ENCODE measurements at places on chromosomes 5 and 9. TPM values are rescaled to one million over a fixed set of nuclear protein-coding genes. Genes with fewer than 3 reads are reported as not detected.

THBS4 gene
- total RNA-seq: 8.5 TPM

- DNase-seq: no peak
Observed at GRCh38 chr5:157744051-157745011, 819 bp downstream of the LSM11 start.

- DNase-seq: peak; percentile 70
Observed at GRCh38 chr9:2857564-2858198, 13.8 kb upstream of the PUM3 start.

DNA sequence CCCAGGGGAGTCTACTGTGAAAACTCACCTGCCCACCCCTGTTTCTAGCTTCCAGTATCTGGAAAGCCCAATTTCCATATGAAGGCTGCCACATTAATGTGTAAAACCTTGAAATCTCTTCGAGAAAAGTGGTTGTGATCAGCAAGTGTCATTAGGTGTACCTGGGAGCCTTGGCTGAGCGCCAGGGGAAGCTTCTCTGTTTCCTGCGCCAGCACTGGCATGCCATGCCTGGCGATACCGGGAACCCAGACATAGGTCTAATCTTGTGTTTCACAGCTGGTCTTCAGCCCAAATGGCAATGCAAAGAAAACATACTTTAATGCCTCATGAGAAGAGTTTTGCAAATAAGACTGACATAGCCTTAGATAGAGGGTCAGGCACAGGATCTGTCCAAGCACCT, 101.6 kb downstream of the TENT4A start:
- DNase-seq: no peak

DNA sequence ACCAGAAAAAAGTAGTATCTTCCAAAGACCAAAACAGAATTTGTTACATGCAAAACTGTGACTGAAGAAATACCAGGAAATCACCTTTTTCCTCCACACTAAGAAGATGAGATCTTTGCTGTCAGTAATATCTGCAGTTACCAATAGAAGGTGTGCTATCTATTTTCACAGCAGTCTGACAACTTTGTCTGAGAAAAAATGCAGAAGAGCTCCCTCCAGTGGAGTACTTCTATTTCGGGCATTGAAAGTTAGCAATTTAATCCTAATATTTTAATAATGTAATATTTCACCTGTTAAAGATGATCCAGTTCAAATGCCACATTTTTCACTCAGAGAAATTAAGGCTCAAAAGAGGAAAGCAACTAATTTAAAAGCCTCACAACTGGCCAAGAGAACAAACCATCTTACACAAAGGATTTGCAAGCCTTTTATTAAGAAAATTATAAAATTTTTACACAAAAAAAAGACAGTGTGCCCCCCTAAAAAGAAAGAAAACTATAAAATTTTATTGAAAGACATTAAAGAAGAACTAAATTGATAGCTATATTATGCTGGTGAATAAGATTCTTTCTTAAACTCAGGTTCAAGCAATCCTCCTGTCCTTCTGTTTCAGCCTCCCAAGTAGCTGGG, 50.6 kb downstream of the DEPDC1B start:
- no peak for DNase-seq

- DNase-seq: no peak
Observed at GRCh38 chr5:41637424-41637823, 127.0 kb upstream of the PLCXD3 start.

DNA sequence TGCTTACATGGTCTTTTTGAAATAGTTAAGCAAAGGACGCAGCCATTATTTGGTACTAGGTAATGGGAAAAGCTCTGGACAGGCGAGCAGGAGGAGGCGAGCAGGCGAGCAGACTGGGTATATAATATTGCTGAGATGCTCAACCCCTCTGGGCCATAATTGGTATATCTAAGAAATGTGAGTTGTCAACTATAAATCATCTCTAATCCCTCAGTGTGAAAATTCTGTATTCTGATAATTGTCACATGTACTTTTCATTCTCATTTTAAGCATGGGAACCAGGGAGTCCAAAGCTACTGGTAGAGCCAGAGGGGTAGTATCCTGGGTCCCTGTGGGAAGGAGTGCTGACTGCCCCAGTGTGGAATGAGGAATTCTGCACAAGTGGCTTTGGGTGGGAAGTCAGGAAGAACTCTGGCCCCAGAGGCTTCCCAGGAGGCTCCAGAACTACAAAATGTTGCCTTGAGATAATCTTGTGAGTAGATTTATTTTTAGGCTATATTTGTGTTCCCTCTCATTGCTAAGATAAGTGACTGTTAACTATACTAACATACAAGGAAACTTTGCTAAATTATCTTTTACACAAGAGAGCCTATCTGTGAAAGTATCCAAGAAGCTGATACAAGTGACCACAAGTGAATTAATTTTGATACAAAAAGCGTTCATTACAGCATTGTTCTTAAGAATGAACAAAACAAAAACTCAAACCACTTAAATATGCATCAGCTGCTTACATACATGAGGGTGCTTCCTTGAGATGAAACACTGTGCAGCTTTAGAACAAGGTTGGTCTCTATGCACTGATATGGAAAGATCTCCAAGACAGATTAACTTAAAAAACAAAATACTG, 70.5 kb upstream of the TNFAIP8 start:
- no peak for DNase-seq

GRCh38 chr9:75152416-75152815, 64.1 kb downstream of the OSTF1 start:
- DNase-seq: no peak

DNA sequence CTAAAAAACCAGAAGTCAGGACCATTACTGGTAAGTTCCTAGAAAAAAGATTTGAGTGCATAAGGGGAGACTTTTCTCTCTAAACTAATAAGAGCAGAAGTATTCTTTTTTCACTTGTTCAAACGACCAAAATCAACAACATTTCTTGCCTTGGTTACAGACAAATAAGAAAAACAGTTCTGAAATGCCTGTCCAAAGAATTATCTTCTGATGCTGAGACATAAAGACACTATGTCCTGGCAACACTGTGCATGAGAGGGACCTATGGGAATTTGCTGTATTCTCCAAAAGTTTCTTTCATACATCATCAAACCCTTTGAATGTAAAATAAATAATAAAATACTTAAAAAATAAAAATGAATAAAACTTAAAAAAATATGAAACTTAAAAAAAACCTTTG, 50.4 kb downstream of the ZNF474 start:
- DNase-seq: no peak

DNA sequence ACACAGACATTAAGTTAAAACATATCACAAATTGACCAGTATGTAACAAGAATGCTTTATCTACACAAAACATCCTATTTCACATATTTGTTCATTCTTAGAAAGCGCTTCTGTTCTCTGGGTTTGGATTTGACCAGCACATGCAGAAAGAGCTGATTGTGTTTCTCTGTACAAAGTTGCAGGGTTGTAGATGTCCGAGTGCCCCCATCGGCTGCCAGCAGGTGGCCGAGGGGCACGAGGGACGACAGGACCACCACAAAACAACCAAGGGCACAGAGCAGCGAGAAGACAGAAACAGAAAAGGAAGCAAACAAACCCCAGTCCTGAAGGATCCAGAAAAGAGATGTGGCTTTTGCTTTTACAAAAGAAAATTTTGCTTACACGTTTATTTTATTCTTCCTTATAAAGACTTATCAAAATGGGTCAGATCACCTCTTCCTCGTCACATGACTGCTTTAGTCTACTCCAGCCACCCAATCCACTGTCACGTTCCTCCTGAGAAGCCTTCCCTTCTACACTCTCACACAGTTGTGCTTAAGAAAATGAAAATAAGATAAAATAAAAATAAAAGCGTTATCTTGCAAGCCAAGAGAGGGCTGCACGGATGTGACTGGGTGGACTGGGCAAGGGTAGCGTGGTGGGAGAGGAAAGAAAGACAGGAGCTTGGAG, 9.5 kb downstream of the OTP start:
- DNase-seq: no peak

- no peak for DNase-seq
Observed at GRCh38 chr9:20084125-20084524, 295.3 kb upstream of the SLC24A2 start.

CHSY3 gene
- 2.5 TPM for total RNA-seq

DHFR gene
- total RNA-seq: 3.9 TPM

DNA sequence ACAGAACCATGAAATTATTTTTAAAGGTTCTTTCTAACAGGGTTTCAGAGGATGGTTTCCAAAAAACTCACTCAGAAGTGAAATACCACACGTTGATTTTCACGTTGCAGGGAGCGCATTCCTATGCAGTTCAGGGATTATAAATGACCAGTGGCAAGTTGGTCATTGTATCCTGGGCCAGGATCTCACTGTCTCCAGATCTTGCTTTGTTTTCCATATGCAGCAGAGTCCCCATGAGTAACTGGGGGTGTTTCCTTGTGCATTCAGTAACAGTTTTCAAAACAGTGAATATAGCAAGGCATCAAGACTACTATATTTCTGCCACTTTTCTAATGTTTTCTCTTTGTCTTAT, 1064.9 kb upstream of the DMAC1 start:
- DNase-seq: no peak

DNA sequence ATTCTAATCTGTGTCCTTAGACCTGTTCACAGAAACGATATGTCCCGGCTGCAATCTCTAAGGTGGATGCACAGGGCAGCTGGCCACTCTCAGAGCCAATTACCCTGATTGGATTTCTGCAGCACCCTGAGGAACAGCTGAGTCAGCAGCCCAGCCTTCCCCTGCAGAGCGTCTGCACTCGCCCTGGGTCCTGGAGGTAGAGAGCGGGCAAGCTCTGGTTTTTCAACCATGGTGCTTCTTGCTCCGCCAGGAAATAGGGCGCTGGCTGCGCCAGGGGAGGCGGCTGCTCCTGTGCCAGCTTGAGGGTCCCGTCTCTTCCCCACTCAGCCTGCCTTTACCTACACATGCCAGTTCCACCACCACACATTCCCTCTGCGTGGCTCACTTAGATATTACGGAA, 19.2 kb downstream of the NDUFS6 start:
- DNase-seq: no peak

KLF9 gene
- 74.1 TPM for total RNA-seq

GRCh38 chr5:63686938-63687337, 275.3 kb downstream of the HTR1A start:
- no peak for DNase-seq

DNA sequence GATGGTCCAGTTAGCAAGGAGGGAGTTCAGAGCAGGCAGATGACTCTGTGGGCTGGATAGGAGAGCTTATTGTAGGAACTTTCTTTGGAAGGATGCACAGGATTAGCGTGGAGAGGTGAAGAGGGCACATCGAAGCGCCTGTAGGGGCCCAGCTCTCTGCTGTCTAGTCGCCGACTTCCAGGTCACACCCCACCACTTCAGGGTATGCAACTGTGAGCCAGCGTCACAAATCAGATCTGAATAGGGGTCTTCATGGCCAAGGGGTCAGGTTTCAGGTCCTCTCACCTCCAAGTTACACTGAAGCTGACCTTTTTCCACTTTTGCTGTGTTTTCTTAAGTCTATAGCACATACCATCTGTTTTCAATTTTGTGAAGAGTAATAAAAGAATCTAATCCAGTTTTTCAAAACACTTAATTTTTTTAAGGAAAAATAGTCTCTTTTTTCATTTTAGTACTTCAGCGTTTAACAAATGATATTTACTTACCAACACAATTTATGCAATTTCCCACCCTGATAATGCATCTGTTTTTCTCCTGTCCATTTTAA, 364.2 kb upstream of the CLINT1 start:
- no peak for DNase-seq

DNA sequence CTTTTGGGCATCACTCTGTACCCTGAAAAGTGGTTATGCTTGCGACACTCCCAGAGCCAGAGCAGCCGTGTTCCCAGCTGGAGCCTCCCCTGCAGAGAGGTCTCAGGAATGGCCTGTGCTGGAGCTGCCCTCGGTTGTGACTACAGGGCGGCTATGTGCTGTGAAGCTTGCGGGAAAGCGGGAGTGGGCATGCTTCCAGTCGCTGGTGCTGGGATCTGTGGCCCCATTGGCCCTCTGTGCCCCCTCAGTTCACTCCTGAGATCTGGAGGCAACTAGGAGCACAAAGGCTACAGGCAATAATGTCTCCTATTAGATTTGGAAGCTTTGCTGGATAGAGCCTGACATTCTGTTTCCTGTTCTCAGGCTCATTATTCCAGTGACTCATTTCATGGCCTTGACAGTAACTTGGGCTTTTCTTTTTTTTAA, 56.9 kb downstream of the GPR107 start:
- DNase-seq: no peak

- no peak for DNase-seq
Observed at GRCh38 chr9:120263836-120264235, 316.1 kb downstream of the CDK5RAP2 start.

NTRK2 gene
- total RNA-seq: 30.1 TPM

INSL4 gene
- not detected for total RNA-seq

LCN12 gene
- total RNA-seq: 11.3 TPM

TLX3 gene
- not detected for total RNA-seq

DNA sequence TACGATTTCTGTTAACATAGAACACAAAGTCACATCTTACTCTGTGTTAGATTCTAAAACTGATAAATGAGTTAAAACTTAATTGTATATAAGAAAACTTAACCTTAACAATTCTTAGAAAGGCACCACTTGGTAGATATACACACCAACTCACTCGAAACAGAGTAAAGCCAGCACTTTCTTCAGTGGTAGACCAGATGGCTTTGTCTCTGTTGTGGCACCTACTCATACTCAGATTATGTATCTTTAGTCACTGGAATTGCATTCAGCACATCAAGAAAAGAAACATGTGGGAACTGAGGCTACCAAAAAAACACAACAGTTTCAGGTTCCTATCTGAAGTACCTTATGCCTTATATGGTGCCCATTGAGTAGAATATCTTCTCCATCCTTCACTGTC, 192.5 kb downstream of the ZNF608 start:
- no peak for DNase-seq

Measured in right atrium auricular region (tissue), 2 donors.